ENCODE measurements at places on chromosomes 6 and 20.

- DNase-seq = no peak
Measured at GRCh38 chr20:32009564-32009963, 674 bp upstream of the CCM2L start.

DNA sequence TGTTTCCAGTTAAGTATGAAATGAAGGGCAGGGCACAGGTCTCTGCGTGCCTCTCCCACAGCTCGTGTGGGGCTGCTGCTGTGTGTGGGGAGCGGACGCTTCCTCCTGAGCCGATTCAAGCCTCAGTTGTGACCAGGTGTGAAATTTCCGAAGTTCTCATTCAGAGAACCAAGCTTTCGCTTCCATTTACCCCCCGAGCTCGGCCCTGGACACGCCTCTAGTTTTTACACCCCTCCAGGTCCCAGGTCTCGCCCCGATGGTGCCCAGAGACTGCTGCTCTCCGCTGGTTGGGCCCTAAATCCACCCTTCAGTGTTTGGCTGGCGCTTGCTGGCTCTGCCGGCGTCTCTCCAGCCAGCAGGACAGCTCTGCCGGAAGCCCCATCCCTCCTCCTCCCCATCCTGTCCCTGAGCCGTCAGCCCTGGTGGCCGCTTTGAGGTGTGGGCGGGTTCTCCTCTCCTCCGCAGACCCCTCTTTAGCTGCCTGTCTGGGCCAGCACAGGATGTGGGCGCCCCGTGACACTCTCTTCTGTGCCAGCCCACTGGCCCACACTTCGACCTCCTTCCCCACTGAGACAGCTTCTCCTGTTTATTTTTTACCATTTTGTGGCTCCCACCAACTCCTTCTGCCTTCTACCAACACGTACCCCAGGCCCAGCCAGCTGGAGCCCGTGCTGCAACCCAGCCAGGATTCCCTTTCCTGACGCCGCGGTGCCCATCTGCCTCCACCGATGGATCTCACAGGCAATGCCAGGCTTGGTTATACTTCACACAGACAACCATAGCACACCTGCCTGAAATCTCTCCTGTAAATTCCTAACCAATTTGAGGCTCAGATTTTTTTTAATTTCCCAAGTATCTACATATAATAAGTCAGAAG lies 142.8 kb downstream of the DLL1 start:
- no peak for DNase-seq

DNA sequence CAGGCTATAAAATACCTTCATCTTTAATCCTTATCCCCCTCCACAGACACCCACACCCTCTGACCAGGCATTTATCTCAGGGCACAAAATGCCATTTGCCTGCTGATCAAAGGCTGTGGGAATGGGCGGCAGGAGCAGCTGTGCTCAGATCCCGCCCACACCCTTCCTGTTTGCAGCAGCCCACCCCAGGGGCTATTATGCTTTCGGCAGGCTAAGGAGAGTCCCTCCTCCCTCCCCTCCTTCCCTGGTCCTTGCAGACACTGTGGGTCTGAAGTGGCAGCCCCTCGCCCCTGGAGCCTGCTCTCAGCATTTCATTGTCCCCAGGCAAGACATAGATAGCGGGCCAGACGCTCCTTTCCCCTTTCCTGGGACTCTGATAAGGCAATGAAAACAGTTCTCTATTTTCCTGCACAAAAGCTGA lies 220.8 kb upstream of the HEY2 start:
- no peak for DNase-seq

GRCh38 chr20:63979557-63980316 lies at the start of gene SAMD10:
Gene SAMD10 (minus strand): TSS chr20:63979642. CDS start chr20:63979467, 175 bp downstream.
- DNase-seq = no peak

DNA sequence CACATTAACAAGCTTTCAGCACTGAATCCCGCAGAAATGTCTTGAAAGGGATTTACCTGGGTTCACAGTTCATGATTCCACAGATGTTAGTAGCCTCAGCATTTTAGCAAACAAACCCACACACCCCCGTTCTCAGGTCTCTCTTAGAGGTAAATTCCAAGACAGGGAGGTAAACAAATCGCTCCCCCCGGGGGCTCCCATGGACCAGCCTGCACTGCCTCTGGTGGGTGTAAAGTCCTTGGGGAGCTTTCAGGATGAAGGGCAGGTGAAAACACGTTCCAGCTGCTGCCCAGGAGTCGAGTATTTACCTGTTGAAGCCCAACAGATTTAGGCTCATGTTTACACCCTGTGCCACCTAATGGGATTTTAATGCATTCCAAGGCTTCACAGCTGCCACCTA lies 187.0 kb upstream of the FOXQ1 start:
- DNase-seq = no peak
